Heart right ventricle (tissue), 16 donors: ENCODE measurements at places on chromosomes 1 and 21. TPM values are rescaled to one million over a fixed set of nuclear protein-coding genes. Genes with fewer than 3 reads are reported as not detected.

GRCh38 chr1:207578796-207579435, 66.0 kb upstream of the CR1L start:
- no peak for DNase-seq

DNA sequence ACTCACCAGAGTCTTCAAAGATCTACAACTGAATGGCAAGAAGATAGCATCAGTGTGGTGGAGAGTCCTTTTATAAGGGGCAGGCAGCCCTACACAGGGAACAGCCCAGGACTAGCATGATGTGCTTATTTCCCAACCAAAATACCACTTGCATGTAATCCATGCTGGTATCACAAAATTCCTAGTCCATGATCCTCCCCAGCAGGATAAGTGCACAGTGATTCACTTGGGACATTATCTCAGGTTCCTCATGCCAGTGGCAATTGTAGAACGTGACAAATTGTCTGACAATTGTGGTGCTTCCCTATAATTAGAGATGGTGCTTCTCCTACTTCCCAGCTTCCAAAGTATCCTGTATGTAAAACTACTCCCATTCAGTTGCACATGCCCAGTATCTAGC, at the start of gene SPRR2G:
Gene SPRR2G, minus strand, starts transcription at position 45 of the 400 bp plus-strand sequence. CDS start 780 bp downstream, outside the sequence.
- no peak for DNase-seq

- DNase-seq = no peak
These were observed 197.9 kb upstream of the COA6 start for GRCh38 chr1:234175363-234175762.

- DNase-seq = peak; percentile 50
These were observed at the start of gene BRINP2 for GRCh38 chr1:177170756-177171535. Gene BRINP2 (plus strand): TSS chr1:177170958. CDS start chr1:177229877, 58,919 bp downstream.

- DNase-seq = no peak
These were observed 8.7 kb downstream of the TIE1 start for GRCh38 chr1:43309405-43310025.

GRCh38 chr1:235637756-235638534, 11.6 kb downstream of the GNG4 start:
- no peak for DNase-seq

PM20D1 gene
- total RNA-seq = 0.28 TPM

- DNase-seq = peak; percentile 54
These were observed 40.4 kb upstream of the RPL11 start for GRCh38 chr1:23651069-23651808.

MFSD2A gene
- not detected for total RNA-seq

DNA sequence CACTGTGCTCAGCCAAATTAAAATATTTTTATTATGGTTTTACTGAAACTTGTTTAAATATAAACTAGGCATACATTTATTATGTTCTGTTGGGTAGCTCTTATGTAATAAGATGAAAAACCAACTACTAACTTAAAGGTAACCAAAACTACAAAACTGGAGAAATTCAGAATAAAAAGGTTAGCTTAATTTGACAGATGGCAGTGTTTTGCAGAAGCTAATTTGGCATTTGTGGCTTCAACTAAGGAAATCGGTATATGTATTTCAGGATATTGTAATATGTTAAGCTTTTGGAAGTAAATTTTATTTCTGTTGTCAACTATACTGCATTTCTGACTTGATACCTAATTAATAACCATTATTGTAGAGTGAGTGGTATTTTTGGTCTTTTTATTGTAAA, 18.8 kb downstream of the USP25 start:
- no peak for DNase-seq

DNA sequence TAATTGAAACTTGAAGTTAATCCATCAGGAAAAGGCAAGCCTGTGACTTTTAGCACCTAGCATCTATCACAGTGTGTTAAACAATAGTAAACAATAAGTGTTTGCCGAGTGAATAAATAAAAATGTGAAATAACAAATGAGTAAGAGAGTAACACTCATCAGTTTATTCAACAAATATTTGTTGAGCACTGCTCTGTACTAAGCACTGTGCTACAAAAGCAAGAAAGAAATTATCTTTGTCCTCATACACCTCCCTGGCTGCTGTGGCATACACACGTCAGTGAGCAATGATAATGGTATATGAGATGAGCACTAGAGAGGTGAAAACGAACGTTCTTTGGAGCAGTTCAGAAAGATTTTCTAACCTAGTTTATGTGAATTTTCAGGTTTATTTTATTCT, 295.0 kb upstream of the LRRC7 start:
- DNase-seq = no peak

TTC39A gene
- 24.6 TPM for total RNA-seq

- DNase-seq = no peak
These were observed 6.8 kb downstream of the USH2A start for GRCh38 chr1:216416488-216416887.

- DNase-seq = no peak
These were observed 20.6 kb downstream of the TOR1AIP2 start for GRCh38 chr1:179857009-179857408.

DNA sequence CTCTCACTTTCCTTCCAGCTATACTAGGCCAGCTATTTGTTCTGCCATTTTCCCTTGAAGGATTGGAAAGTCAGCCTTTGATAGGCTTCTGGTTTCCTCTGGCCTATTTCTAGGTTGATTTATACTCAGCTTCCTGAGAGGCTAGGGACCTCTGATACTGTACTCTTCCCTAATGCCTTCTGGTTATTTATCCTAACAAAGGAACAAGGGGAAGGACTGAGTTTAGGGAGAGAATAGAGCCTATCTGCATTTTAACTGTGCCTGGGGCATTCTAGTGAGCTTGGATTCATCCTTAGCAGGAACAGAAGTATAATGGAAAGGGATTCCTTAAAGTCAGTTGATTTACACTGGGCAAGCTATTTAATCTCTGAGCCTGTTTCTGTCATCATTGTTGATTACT, 11.8 kb upstream of the TMEM39B start:
- no peak for DNase-seq

DNA sequence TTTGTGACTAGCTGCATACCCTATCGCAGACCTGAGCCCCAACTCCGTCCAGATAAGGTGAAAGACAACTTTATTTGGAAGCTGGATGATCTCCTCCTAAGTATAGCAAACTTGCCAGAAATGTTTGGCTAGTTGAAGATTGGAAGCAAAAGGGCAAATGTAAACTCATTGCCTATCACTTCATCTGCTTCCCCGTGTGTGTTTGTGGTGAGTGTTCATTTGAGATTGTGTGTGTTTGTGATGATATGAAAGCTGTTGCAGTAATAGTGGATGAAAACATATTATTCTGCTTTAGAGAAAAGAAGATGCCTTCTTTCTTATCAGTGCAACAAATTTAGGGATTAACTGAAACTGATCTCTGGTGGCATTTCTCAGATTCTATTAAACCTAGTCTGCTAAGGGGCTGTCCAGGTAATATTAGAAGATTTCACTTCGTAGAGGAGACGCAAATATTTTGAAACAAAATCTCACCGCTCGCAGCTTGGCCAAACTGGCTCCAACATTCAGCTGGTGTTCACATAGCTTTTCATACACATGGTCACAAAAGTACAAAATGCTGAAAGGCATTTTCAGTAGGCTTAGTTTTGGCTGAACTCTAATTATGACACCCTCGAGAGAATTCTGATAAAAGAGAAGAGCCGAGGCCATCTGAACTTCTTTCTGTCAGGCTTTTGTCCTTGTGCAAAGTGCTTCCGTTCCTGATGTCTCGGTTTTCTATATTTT, 1.1 kb downstream of the TBX19 start:
- DNase-seq = no peak

GJA4 gene
- 15.9 TPM for total RNA-seq

DNA sequence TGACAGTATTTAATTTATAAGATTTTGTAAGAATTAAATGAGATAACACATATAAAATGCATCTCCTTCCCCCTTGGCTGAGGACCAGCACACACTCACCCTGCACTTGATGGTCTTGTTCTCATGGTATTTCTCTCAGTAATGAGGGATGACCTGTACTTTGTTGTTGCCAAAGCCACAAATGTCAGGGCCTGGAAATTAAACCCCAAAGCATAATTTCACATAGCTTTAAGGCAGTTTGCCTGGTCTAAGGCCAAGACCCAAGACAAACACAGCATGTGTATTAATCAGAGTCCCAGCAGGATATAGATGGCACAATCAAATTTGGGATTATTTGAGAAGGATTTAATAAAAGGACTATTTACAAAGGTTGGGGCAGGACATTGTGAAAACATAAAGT, 48.6 kb upstream of the EPS15 start:
- DNase-seq = no peak

GRCh38 chr1:17886838-17887441, 131.8 kb downstream of the ACTL8 start:
- DNase-seq = no peak

DYNLT5 gene
- 4.2 TPM for total RNA-seq

DNA sequence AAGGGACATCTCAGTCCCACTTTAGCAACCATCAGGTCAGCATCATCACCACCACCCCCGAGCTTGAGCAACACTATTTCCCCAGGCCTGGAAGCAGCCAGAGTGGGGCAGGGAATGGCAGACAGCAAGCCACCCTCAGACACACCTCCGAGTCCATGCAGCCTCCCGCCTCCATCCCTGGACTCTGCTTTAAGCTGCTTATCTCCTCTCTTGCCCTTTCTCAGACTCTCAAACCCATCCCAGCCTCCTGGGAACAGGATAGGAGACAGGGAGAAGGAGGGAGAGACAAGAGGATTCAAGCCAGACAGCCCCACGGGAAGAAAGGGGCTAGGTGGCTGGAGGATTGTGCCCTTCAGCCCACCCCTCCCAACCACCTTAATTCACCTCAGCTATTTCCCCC, 1.7 kb downstream of the PIAS3 start:
- no peak for DNase-seq

IL10 gene
- total RNA-seq = 1.1 TPM

BARHL2 gene
- total RNA-seq = not detected

DNA sequence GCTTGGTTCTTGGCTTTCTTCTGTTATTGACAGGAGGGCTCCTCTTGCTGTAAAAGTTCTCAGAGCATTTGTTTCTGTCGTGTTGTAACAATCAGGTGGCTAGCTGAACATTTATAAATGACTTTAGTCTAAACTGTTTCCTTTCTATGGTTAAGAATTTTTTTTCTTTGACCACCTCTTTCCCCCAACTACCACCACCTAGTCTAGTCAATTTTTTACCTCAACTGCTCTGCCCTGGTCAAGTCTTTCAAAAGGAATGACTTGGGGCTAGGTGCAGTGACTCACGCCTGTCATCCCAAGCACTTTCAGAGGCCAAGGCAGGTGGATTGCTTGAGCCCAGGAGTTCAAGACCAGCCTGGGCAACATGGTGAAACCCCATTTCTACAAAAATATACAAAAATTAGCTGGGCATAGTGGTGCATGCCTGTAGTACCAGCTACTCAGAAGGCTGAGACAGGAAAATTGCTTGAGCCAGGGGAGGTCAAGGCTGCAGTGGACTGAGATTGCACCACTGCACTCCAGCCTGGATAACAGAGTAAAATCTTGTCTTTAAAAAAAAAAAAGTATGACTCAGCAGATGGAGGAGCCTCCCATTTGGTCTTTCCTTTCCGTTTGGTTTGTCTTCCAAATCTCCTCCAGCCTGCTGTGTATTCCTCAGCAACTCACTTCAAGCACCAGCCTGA, 40.7 kb downstream of the MAP3K21 start:
- no peak for DNase-seq

GRCh38 chr1:97778718-97779117, 142.1 kb downstream of the DPYD start:
- no peak for DNase-seq

RIIAD1 gene
- total RNA-seq = 3.7 TPM

DNA sequence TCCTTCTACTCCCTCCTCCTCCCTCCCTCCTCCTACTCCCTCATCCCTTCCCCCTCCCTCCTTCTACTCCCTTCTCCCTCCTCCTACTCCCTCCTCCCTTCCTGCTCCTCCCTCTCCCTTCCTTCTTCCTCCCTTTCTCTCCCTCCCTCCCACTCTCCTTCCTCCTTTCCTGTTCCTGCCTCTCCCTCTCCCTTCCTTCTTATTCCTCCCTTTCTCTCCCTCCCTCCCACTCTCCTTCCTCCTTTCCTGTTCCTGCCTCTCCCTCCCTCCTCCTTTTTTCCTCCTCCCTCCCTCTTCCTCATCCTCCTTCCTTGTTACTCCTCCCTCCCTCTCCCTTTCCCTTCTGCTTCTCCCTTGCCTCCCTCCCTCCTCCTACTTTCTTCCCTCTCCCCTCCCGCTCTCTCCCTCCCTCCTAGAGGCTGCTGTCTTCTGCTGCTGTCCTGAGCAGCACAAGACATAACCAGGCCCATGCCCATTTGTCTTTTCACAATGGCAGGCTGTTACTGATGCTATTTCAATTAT, 41.1 kb downstream of the WNT9A start:
- DNase-seq = no peak

- DNase-seq = no peak
These were observed 51.3 kb upstream of the GJA5 start for GRCh38 chr1:147811751-147812150.

DNA sequence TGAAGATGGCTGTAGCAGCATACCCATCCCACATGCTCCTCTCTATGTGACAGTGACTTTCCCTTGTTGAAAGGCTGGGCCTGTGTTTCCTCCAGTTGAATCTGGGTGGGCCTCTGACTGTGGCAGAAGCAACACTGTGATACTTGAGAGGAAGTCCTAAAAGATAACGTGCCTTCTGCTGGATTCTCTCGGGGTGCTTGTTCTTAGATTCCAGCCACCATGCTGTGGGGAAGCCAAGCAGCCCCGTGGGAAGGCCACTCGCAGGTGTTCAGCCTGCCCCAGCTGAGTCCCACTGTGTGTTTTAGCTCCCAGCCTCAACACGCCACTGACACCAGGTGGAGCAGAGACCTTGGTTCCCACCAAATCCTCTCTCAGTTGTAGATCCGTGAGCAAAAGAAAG, 31.5 kb downstream of the TRAPPC10 start:
- DNase-seq = no peak

KIRREL1 gene
- 6.4 TPM for total RNA-seq

EPHX1 gene
- total RNA-seq = 38.2 TPM

GRCh38 chr1:172658871-172659453, at the start of gene FASLG:
Gene FASLG (plus strand): TSS chr1:172659103. CDS start chr1:172659202, 99 bp downstream.
- no peak for DNase-seq

DNA sequence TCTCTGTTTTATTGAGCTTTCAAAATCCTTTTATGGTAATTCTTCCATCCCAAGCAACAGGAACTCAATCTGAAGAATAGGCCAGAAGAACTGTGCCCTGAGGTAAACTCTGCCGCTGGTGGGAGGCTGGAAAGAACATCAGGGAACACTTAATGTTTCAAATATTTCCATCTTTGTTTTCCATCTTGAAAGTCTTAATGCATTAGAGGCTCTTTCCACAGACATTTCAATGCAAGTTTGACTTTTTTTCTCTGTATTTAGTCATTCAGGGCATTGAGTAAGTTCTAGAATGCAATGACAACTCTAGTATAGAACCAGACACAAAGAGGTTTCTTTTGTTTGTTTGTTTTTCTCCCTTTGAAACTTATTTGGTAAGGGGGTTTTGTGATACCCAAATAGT, 61.5 kb downstream of the KIAA0040 start:
- DNase-seq = no peak
